ENCODE measurements at places on chromosomes 2 and 18. TPM values are rescaled to one million over a fixed set of nuclear protein-coding genes. Genes with fewer than 3 reads are reported as not detected.

The GPN1 gene
- total RNA-seq, result 24.5 TPM

The UPP2 gene
- not detected for total RNA-seq

The KCNS3 gene
- 6.2 TPM for total RNA-seq

The PTPRN gene
- total RNA-seq, result not detected

The ABCB11 gene
- total RNA-seq, result under 0.01 TPM

The WNT6 gene
- 2.7 TPM for total RNA-seq

The ZNF513 gene
- 14.8 TPM for total RNA-seq

The RESP18 gene
- total RNA-seq, result not detected

The NR4A2 gene
- 7.5 TPM for total RNA-seq

The ASPRV1 gene
- total RNA-seq, result 2.0 TPM

The FOXI3 gene
- not detected for total RNA-seq

The CD8A gene
- 2.8 TPM for total RNA-seq

The CDH20 gene
- total RNA-seq, result 0.89 TPM

The PJVK gene
- 7.3 TPM for total RNA-seq

The TAF4B gene
- 8.7 TPM for total RNA-seq

The CPS1 gene
- total RNA-seq, result 11.4 TPM

The LDAH gene
- 17.2 TPM for total RNA-seq

The TBR1 gene
- total RNA-seq, result 0.11 TPM

The SFTPB gene
- total RNA-seq, result 323 TPM

The MC4R gene
- not detected for total RNA-seq

The VWA3B gene
- not detected for total RNA-seq

The UCN gene
- total RNA-seq, result 1.5 TPM

The SLC35G4 gene
- total RNA-seq, result not detected

The CFAP221 gene
- total RNA-seq, result 8.0 TPM

The TLX2 gene
- total RNA-seq, result not detected

The ASB1 gene
- total RNA-seq, result 12.4 TPM

The ACADL gene
- total RNA-seq, result 126 TPM

The ZCCHC2 gene
- total RNA-seq, result 27.0 TPM

The DOK6 gene
- 2.9 TPM for total RNA-seq

The LYPD6 gene
- total RNA-seq, result 1.5 TPM

The SP5 gene
- total RNA-seq, result 0.56 TPM

The MPP4 gene
- total RNA-seq, result not detected

The LRRC30 gene
- total RNA-seq, result not detected

The CYBRD1 gene
- total RNA-seq, result 462 TPM
